Osteoblast (primary cell): ENCODE measurements at places on chromosomes 12 and 14. TPM values are rescaled to one million over a fixed set of nuclear protein-coding genes. Genes with fewer than 3 reads are reported as not detected.

PRB2 gene
- total RNA-seq: not detected in 2 replicates

DNA sequence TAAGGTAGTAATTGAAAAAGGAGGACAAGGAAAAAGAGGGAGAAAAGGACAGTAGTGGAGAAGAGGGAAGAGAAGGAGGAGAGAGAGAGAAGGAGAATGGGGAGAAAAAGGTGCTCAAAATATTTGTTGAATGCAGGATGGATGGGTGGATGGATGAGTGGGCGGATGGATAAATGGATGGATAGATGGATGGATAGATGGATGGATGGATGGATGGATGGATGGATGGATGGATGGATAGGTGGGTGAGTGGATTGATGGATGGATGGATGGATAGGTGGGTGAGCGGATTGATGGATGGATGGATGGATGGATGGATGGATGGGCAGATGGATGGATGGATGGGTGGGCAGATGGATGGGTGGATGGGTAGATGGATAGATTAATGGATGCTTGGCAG lies 21.3 kb upstream of the C14orf132 start:
- DNase-seq: no peak

- DNase-seq: peak; percentile 43
These were observed 97.1 kb downstream of the SCAF11 start for GRCh38 chr12:45893240-45893639.

DNA sequence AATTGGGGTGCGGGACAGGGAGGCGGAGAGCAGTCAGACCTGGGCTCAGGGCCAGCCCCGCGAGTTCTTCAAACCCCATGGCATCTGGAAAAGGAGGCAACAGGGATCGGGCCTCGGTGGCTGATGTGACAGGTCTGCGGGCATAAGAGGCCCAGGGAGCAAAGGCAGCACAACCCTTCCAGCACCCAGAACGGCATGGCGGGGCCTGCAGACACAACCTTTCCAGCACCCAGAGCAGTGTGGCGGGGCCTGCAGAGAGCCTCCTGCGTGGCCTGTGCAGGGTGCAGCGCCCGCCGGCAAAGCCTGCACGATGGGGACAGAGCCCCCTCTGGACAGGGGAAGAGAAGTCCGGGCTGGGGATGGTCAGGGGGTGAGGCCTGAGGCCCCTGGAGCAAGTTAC lies 26.2 kb upstream of the TRAF3 start:
- peak; percentile 29 for DNase-seq

GRCh38 chr12:76588881-76589565 lies 29.5 kb upstream of the OSBPL8 start:
- DNase-seq: no peak

DNA sequence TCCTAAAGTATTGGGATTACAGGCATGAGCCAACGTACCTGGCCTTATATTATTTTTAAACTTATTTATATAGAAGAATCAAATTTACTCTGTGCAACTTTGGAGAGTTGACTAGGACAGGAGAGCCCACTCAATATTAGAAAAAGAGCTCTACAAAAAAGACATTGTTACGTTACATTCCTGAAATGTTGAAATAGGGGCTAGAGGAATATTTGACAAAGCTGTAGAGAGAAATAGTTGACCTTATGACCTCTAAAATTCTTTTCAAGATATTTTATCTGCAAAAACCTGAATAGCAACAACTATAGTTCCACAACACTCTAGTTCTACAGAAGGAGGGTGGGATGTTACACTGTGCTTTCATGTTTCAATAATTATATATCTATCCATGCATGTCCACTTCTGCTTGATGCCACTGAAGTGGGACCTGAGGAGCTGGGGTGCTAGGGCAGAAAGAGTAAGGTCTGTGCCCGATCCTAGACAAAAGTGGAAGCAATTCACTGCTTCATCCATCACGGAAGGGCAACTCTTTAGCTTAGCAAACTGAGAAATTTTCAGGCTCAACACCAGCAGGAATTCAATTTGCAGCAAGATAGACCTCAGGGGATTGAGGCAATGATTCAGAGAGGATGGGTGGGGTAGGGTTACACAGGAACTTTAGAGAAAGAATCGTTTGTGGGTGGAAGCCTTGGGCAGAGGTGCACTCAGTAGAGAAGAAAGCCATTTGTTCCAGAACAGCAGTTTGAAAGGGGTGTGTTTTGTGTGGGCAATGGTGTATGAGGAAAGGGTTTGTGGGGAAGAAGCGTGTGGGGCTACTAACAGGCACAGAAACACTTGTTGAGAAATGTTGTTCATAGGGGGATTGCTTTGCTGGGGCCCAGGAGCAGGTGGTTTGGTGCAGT lies 16.0 kb upstream of the RNASE10 start:
- peak; percentile 88 for DNase-seq

PAPLN gene
- total RNA-seq: 5.3 and 5.8 TPM in 2 replicates
